Smooth muscle cell of the brain vasculature (primary cell): ENCODE measurements at places on chromosomes 2 and 18.

- peak; percentile 31 for DNase-seq
Measured at GRCh38 chr2:241950413-241951315, 81.1 kb downstream of the RTP5 start.

- DNase-seq = no peak
Measured at GRCh38 chr18:34411952-34412351, 187.2 kb upstream of the NOL4 start.

- no peak for DNase-seq
Measured at GRCh38 chr2:42060718-42061619, 13.1 kb downstream of the PKDCC start.

- no peak for DNase-seq
Measured at GRCh38 chr18:4060427-4061281, 394.5 kb downstream of the DLGAP1 start.

DNA sequence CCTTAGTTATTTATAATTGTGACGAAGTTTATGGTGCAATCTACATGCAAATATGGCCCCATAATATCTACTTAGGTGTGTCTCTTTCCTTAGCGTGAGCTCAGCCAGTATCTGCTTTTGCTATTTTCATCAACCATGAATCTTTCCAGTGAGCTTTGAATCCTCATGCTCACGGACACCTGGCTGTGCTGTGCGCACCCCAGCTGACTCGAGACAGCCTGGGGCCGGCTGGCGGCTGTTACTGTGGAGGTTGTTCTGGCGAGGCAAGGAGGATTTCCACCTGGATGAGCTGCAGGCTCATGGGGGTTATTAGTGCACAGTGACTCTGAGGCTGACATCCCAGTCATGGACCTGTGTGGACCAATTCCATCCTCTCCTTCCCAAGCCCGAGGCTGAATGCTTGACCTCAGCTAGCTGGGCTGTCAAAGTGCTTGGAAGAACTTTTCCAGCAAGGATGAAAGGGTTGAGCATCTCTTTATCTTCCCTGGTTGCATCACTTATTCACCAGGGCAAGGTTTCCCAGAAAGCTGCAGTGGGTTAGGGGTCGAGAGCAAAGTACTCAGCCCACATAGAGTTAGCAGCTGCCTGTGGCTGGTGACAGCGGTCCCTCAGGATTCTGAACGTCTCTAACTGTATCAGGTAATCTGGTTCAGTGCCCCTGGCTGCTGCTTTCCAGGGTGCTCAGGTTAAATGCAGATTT lies 141.7 kb downstream of the ARL4C start:
- no peak for DNase-seq

GRCh38 chr18:44826418-44827259 lies 146.0 kb downstream of the SETBP1 start:
- peak; percentile 99 for DNase-seq
